Left forelimb (tissue), 1 donor: ENCODE measurements at places on chromosomes 4 and X.

GRCh38 chr4:15779306-15779705 is 1.2 kb downstream of the CD38 start:
- no peak for DNase-seq

DNA sequence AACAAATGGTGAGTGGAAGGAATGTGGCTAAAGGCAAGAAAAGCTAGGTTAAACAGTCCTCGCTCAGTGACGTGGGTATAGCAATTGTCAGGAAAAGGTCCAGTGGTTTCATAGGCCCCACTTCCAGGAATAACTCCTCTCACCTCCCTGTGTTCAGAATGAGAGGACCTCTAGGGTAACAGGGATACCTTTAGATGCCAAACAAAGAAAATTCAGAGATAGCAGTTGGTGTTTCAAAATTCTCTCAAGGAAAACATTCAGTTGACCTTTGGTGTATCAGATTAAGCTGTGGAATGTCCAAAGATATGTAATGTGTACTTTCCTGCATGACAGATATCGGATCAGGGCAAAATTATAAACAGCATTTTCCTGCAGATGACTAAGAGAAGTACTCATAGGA is 155.9 kb downstream of the ARHGAP6 start:
- no peak for DNase-seq

DNA sequence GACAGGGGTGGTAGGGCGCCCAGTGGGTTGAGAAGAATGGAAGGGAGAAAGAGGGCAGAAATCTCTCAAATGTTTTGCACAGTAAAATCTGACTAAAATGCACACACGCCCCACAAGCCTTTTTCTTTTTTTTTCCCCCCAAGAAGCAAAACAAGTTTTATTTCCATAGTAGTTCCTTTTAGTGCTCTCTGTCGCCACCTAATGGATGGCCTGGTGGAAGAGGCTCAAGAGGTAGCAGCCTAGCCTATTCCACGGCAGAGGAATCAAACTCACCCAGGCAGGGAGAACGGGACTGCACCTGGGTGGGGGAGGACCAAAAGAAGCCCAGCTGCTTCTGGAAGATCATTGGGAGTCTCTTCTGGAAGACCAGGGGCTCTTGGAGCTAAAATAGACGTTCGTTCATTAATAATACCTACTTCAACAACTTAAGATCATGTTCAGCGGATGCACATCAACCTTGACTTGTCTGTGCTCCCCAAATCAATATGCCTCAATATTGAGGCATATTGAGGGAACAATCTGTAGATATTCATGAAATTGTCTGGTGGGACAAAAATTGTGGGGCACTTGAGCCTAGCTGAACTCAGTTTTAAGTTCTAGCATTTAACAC is 31.6 kb upstream of the IRAK1 start:
- DNase-seq: no peak

DNA sequence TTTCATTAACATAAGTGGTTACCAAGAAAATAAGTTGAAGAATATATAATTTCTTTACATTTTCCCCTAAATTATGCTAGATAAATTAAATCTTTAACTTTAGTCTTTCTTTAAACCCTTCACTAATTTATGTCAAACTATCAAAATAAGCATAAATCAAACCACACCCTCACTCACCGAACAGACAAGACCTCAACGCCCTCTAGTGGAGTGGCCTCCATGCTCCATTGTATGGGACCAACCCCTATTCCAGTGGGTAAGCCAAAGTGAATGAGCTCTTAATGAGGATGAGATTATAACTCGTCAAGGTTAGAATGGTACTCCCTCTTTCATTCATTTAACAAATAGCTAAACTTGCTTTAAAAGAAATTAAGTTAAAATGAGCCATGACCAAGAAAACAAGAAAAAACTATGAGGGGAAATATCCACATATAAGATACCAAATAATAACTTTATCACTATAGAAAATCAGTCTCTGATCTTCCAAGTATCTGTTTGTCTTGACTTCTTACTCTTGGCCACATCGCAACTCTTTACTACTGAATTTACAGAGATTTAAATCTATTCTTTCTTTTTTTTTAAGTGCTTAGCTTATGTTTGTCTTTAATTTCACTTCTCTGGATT is 15.6 kb upstream of the BBS12 start:
- DNase-seq: no peak
